Activated naive CD8-positive, alpha-beta T cell treated with anti-CD3 and anti-CD28 coated beads, Interleukin-2, amount 10 ng/mL, durations not matched to agents 7 days and 5 days (primary cell): ENCODE measurements at places on chromosomes 13 and 19. TPM values are rescaled to one million over a fixed set of nuclear protein-coding genes. Genes with fewer than 3 reads are reported as not detected.

Gene APC2
- 0.06 TPM for total RNA-seq

DNA sequence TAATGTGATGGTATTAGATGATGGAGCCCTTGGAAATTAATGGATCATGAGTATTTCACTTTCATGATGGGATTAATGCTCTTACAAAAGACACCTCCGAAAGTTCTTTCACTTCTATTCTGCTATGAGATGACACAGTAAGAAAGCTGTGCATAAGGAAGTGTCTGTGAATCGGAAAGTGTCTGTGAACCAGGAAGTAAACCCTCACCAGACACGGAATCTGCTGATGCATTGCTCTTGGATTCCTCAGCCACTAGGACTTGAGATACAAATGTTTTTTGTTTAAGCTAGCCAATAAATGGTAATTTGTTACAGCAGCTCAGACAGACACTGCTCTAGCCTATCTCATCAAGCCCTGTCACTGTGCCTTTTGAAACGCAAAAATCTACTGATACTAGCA is 440.4 kb upstream of the PRR20A start:
- DNase-seq = no peak

Gene GJA3
- 0.39 TPM for total RNA-seq

DNA sequence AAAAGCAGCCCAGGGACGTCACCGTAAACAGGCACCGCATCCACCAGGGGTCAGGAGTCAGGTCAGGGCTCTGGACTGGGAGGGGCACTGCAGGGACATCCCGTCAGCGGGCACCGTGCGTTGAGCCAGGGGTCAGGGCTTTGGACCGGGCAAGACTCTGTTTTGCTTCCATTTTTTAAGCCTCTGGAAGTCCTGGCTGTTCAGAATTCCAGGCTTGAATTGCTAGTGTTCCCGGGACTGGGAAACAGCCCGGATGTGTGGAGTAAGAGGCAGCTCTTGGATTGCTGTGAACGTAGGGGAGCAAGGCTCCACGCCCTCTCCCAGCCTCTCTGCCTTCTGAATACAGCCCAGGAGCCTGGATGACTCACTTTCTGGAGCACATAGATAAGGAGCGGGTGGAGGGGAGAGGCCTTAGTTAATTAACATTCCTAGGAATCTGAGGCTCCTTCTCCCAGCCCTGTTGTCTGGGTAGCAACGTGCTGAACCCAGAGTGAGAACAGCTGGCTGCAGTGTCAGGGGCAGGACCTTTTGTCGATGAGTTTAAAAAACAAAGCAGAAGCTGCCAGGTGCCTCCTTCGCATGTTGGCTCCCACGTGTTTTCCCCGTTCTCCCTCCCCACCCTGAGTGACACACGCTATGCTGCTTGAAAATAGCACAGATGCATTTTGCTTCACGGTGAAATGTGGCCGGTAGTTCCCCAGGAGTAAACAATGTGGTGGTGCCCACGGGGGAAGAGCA is 21.9 kb downstream of the ATP11A start:
- DNase-seq = no peak

GRCh38 chr19:12794196-12794941 is 3.1 kb downstream of the JUNB start:
- DNase-seq = no peak
